ENCODE measurements at places on chromosomes 3 and 15.

DNA sequence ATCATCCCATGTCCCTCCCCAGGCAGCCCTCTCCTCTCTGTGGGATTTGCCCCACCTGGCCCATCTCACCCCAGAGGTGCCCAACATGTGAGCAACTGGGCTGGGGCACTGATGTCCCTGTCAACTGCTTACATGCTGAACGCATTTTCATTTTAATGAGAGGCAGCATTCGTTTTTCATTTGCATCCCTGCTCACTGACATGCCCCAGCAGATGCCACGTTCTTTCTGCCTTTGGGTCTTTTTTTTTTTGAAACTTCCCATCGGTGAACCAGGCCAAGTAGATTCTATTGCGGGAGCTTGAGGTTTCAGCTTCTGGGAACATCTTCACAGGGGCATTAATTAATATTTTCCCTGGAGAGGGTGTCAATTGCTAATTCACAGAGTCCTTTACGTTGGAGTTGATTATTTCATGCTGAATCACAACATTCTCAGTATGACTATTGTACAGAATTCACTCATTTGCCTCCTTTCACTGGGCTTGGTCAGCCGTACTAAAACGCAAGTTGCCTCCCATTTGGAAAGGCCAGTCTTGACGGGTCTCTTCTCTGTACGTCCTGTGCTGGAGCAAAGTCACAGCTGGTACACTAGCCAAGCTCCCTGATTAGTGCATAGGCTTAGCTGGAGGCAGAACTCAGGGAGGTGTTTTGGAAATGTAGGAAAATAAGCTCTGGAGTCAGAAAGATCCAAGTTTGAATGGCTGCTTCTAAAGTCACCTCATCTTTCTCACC lies 69.8 kb downstream of the CHRNA7 start:
- no peak for DNase-seq
- H3K27ac ChIP-seq = no peak overlapping the region
- no peaks in the 10 kb centered on the region for H3K4me1 ChIP-seq
- peaks cover 16% of the 10 kb centered on the region for H3K27me3 ChIP-seq

DNA sequence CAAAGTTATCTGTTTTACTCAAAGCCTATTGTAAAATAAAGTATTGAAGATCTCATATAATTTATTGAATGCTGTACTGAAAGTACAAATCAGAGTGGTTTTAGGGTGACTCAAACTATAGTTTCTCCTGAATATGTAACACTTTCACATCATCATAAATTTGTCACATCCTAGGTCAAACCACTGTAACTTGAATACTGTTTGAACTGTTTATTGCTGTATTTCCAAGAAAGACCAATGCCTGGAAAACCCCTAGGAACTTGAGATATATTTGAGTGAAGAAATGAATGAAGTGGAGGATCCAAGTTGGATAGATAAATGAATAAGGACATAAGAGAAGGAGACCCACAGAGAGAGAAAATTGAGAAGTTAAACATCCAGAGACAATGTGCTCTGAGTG lies 348.2 kb downstream of the GRM7 start:
- H3K27me3 ChIP-seq = no peaks in the 10 kb centered on the region
- no peak overlapping the region for H3K27ac ChIP-seq
- no peak overlapping the region for H3K4me3 ChIP-seq
- no peak for DNase-seq
- H3K4me1 ChIP-seq = no peaks in the 10 kb centered on the region

DNA sequence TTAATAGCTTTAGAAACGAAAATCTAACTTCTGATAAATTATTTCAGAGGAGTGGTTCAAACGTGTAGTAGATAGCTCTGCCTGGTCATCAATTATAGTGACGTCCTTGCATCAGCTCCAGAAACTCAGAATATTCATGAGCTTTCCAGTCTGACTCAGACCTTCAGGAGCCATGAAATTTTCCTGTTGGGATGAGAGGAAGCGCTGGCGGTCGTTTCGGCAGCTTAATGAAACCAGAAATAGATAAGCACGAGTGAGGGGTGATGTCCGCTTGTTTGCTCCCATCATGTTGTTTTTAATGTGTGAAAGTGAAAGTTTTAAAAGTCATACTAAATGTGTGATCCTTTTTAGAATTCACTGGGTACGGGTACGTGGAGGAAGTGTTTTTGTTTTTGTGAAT lies 141.1 kb downstream of the PGPEP1L start:
- no peaks in the 10 kb centered on the region for H3K27me3 ChIP-seq
- H3K36me3 ChIP-seq = peaks cover 4% of the 10 kb centered on the region
- peaks cover 14% of the 10 kb centered on the region for H3K4me1 ChIP-seq
- peak overlapping the region; percentile 90 for H3K27ac ChIP-seq
- H3K4me3 ChIP-seq = peak overlapping the region; percentile 84
- no peak for DNase-seq

- peaks cover 85% of the 10 kb centered on the region for H3K4me1 ChIP-seq
- no peak for DNase-seq
- no peaks in the 10 kb centered on the region for H3K27me3 ChIP-seq
- H3K27ac ChIP-seq = peak overlapping the region; percentile 66
- no peak overlapping the region for H3K4me3 ChIP-seq
Measured at GRCh38 chr3:56919137-56919796, 117.5 kb upstream of the ARHGEF3 start.

DNA sequence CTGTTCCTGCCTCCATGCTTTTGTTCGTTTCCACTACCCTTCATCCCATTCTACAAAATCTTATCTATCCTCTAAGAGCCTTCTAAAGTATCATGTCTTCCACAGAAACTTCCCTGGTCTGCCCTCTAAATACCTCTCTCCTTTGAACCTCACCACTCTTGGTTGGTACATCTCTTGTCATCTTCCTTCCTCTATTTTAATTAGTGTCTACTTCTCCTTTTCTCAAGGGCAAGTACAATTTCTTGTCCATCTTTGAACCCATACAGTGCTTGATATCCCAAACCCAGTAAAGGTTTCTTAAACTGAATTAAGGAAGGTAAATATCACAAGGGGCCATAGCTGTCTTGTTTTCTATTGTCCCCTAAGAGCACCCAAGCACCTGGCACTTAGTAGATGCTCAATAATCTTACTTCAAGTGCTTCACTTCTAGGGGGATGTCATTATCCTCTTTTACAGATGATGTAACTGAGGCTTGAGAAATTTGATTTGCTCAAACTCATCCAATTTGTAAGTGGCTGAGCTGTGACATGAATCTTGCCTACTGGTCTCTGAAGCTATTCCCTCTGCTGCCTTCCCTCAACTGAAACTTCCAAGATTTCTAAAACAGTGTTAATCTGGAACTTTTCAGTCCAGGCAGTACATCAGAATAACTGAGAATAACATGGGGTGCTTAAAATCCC lies 2.6 kb upstream of the DAPK2 start:
- H3K27me3 ChIP-seq = no peaks in the 10 kb centered on the region
- DNase-seq = no peak
- peaks cover 60% of the 10 kb centered on the region for H3K4me1 ChIP-seq
- no peaks in the 10 kb centered on the region for H3K36me3 ChIP-seq
- peak overlapping the region; percentile 59 for H3K4me3 ChIP-seq
- peak overlapping the region; percentile 54 for H3K27ac ChIP-seq

DNA sequence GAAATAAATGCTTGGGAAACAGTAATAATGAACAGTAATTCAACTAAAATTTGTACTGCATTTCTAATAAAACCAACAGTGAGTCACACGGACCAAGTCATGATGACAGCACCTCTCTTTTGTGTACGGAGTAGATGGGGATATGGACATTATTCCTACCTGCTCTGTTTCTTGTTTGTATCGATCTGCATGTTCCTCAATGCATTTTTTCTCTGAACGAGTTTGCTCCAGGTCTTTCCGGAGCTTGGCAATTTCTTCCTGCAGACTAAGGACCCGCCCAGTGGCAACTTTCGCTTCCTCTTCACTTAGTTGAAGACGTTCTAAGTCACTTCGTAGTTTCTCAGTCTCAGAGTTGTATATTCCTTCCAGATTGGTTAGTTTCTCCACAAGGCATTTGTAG lies 74.4 kb upstream of the MYO5C start:
- peaks cover 88% of the 10 kb centered on the region for H3K36me3 ChIP-seq
- H3K27me3 ChIP-seq = no peaks in the 10 kb centered on the region
- peak overlapping the region; percentile 78 for H3K27ac ChIP-seq
- H3K4me1 ChIP-seq = peaks cover 11% of the 10 kb centered on the region

- DNase-seq = no peak
- no peaks in the 10 kb centered on the region for H3K27me3 ChIP-seq
- H3K4me3 ChIP-seq = no peak overlapping the region
- peaks cover 16% of the 10 kb centered on the region for H3K36me3 ChIP-seq
- H3K4me1 ChIP-seq = peaks cover 8% of the 10 kb centered on the region
Measured at GRCh38 chr15:40856746-40857145, 12.9 kb downstream of the SPINT1 start.

DNA sequence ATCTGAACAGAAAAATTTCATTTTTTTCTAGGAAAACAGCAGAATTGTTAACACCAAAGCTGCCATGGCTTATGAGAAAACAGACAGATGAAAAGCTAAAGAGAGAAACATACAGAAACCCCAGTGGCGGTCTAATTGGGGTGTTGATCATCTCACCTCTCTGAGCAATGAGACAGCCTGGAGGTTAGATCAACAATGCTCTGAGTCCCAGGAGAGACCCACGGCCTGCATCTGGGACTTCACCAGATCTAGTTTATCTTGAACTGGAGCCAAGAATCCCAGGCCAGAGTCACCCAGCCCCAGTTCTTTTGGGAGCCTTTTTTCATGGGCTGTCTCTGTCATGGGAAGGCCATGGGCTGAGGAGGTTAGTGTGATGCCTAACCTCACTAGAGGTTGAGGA lies 3.5 kb upstream of the GALNT15 start:
- no peak overlapping the region for H3K27ac ChIP-seq
- H3K4me1 ChIP-seq = no peaks in the 10 kb centered on the region
- H3K36me3 ChIP-seq = no peaks in the 10 kb centered on the region
- no peak overlapping the region for H3K4me3 ChIP-seq

GRCh38 chr3:195151866-195152541 lies 119.0 kb downstream of the XXYLT1 start:
- H3K4me3 ChIP-seq = no peak overlapping the region
- H3K4me1 ChIP-seq = peaks cover 90% of the 10 kb centered on the region
- peak overlapping the region; percentile 43 for H3K27ac ChIP-seq
- no peak for DNase-seq

- no peak overlapping the region for H3K4me3 ChIP-seq
- no peak overlapping the region for H3K27ac ChIP-seq
- no peaks in the 10 kb centered on the region for H3K27me3 ChIP-seq
- DNase-seq = no peak
- no peaks in the 10 kb centered on the region for H3K36me3 ChIP-seq
- peaks cover 30% of the 10 kb centered on the region for H3K4me1 ChIP-seq
Measured at GRCh38 chr3:55721716-55722484, 234.8 kb upstream of the WNT5A start.

GRCh38 chr15:69885173-69885955 lies 212.4 kb downstream of the TLE3 start:
- H3K36me3 ChIP-seq = no peaks in the 10 kb centered on the region
- no peak for DNase-seq
- H3K27ac ChIP-seq = no peak overlapping the region
- peaks cover 29% of the 10 kb centered on the region for H3K4me1 ChIP-seq

DNA sequence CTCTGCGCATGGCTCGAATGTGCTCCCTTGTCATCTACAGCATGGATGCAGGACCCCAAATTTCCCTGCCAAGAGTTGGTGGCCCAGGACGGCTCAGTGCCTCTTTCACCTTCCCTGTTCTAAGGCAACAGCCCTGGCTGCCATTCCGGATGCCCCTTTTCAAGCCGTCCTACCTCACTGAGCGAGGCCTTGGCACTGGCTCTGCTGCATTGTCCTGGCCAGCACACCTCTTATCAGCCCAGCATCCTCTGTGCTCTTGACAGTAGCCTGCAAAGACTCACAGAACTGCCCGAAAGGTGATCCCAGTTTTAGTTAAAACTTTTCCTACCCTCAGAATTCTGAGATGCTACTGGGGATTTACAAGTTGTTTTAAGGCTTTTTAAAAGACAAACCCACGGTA lies 122.0 kb downstream of the MECOM start:
- no peak overlapping the region for H3K27ac ChIP-seq
- peaks cover 3% of the 10 kb centered on the region for H3K27me3 ChIP-seq
- no peak for DNase-seq
- no peaks in the 10 kb centered on the region for H3K36me3 ChIP-seq
- no peaks in the 10 kb centered on the region for H3K4me1 ChIP-seq
- H3K4me3 ChIP-seq = no peak overlapping the region

- H3K4me3 ChIP-seq = peak overlapping the region; percentile 85
- peak overlapping the region; percentile 30 for H3K27ac ChIP-seq
- H3K4me1 ChIP-seq = peaks cover 14% of the 10 kb centered on the region
- no peaks in the 10 kb centered on the region for H3K36me3 ChIP-seq
Measured at GRCh38 chr15:99732751-99733267, 428 bp downstream of the LYSMD4 start.

DNA sequence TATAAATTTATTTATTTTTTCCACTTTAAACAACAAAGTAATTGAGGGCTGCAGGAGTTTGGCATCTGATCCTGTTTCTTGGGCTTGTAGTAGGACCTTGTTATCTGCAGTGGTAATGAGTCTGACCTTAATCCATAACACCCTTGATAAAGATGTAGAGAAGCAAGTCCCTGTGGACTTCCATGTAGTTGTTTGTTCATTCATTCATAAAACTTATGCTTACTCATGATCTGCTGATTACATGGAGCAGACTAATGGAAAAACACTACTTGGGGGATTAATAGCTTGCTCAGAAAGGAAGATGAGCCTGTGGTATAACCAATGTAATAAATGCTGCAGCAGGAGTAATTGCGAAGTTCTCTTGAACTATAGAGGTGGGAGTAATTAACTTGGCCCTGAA lies 271.5 kb upstream of the TBL1XR1 start:
- no peak overlapping the region for H3K27ac ChIP-seq
- no peak for DNase-seq
- no peaks in the 10 kb centered on the region for H3K27me3 ChIP-seq
- no peak overlapping the region for H3K4me3 ChIP-seq
- H3K36me3 ChIP-seq = no peaks in the 10 kb centered on the region

GRCh38 chr3:57158813-57159738 lies 6.1 kb downstream of the IL17RD start:
- DNase-seq = no peak
- H3K4me1 ChIP-seq = peaks cover 8% of the 10 kb centered on the region
- H3K27me3 ChIP-seq = peaks cover 44% of the 10 kb centered on the region
- no peaks in the 10 kb centered on the region for H3K36me3 ChIP-seq

DNA sequence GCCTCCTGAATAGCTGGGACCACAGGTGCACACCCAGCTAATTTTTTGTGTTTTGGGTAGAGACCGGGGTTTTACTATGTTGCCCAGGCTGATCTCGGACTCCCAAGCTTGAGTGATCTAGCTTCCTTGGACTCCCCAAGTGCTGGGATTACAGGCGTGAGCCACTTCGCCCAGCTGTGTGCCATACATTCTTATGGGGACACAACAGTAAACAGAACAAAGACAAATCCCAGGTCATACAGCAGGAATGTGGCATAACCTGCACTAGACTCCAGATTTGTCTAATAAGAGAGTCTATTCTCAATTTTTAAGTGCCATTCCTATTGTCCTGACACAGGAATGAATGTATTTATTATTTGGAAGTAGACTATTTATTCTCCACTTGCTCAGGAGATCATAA lies 17.6 kb downstream of the ARL6IP5 start:
- peaks cover 60% of the 10 kb centered on the region for H3K36me3 ChIP-seq
- H3K4me1 ChIP-seq = peaks cover 25% of the 10 kb centered on the region
- DNase-seq = no peak
- no peak overlapping the region for H3K27ac ChIP-seq

DNA sequence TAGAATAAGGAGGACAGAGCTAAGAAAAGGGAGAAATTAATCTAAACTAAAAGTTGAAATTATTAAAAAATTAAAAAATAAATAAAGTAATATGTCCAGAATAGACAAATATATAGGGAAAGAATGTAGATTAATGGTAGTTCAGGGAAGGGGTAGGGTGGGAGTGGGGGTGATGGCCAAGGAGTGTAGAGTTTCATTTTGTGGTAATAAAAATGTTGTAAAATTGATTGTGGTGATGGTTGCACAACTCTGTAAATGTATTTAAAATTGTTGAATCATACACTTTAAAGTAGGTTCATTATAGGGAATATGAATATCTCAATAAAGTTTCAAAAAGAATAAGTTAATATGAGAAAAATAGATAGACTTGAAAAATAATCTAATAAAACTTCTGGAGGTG lies 21.0 kb upstream of the FNDC3B start:
- no peaks in the 10 kb centered on the region for H3K4me1 ChIP-seq
- no peak overlapping the region for H3K4me3 ChIP-seq
- H3K27me3 ChIP-seq = peaks cover 12% of the 10 kb centered on the region
- H3K36me3 ChIP-seq = no peaks in the 10 kb centered on the region
